Upper lobe of right lung (tissue), 1 donor: ENCODE measurements at places on chromosomes 1 and 21. TPM values are rescaled to one million over a fixed set of nuclear protein-coding genes. Genes with fewer than 3 reads are reported as not detected.

- no peaks in the 10 kb centered on the region for H3K36me3 ChIP-seq
- H3K4me1 ChIP-seq: peaks cover 11% of the 10 kb centered on the region
- H3K4me3 ChIP-seq: no peak overlapping the region
- no peak overlapping the region for H3K27ac ChIP-seq
- no peaks in the 10 kb centered on the region for H3K27me3 ChIP-seq
Measured at GRCh38 chr1:172938681-172939080, 112.1 kb downstream of the TNFSF18 start.

GRCh38 chr1:37841652-37842051 is 17.7 kb downstream of the MTF1 start:
- H3K27ac ChIP-seq: no peak overlapping the region
- H3K36me3 ChIP-seq: peaks cover 37% of the 10 kb centered on the region
- H3K27me3 ChIP-seq: no peaks in the 10 kb centered on the region
- peaks cover 10% of the 10 kb centered on the region for H3K4me1 ChIP-seq
- DNase-seq: no peak

DNA sequence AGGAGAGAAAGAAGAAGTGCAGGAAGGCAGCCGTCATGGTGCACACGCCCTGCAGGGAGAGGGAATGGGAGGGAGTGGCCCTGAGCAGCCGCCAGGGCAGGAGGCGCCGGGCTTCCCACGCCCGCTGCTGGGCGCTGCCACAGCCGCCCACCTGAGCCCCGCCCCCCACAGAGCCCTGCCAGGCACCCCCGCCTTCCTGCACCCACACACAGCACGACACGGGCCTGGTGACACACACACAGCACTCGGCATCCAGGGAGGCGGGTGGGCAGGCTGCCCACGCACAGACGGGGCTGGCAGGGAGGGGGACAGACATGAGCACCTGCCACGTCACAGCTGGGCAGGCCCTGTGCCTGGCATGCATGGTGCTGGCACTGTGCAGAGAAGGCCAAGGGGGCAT is 27.5 kb downstream of the ADGRB2 start:
- no peaks in the 10 kb centered on the region for H3K27me3 ChIP-seq
- no peaks in the 10 kb centered on the region for H3K4me1 ChIP-seq
- no peaks in the 10 kb centered on the region for H3K36me3 ChIP-seq
- no peak for DNase-seq
- H3K4me3 ChIP-seq: no peak overlapping the region

DNA sequence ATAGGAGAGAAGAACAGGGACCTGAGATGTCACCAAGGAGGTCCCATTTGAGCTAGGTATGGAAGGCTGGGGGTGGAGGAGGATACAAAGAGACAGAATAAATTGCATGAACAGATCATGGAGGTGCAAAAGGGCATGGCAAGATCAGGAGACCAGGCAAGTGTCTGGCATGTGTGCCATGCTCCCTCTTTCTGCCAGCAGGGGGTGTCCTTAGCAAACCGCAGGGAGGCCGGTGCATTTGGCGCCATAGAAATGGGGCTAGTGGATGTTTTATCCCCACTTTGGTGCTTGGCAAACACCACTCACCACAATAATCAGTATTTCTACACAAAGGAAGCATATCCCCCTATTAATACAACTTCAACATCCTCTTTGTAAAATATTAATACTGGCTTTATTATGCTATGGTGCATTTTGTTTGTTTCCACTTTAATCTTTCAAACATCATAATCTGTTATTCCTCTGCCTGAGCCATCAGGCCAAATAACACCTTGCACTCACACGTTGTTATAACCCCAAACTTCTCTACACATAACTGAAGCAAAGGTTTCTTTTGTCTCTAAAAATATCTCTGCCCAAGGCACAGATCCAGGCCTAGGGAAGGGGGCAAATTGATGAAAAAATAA is 25.9 kb downstream of the S100A6 start:
- no peak overlapping the region for H3K4me3 ChIP-seq
- no peaks in the 10 kb centered on the region for H3K27me3 ChIP-seq
- DNase-seq: peak; percentile 77
- peaks cover 3% of the 10 kb centered on the region for H3K4me1 ChIP-seq

DNA sequence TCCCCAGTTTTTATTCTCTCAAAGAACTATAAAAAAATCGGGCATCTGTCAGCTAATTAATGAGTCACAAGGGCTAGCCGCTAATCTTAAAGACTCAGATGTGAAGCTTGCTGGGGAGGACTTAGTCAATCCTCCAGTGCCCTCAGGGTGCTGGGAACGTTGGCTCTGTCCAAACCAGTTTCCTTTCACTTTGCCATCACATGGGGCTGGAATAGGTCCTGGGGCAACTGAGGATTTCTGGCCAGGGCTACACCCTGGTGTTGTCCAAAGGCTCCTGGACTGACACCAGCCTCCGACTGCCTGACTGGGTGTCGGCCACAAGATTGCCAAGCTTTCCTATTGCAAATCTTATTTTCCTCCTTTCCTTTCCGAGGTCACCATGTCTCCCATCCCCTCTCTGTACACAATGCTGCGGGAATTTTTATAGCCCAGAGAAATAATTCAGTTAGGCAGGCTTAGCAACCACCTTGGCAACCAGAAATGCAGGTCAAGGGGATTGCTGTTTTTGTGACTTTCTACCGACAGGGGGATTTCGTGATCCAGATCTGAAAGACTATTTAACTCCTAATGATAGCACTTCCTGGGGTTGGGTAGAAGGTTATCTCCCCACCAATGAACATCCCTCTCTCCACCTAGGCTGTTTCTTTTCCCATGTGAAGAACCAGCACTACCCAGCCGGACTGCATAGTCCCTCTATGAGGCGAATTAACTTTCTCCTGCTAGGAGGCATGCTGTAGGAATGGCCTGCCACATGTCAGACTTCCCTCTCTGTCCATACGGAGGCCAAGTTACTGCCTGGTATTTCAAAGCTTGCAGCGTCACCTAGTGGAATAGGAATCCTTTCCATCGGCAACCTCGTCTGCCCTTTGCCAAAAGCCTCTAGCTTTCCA is 29.9 kb upstream of the CTBS start:
- DNase-seq: no peak
- H3K4me1 ChIP-seq: no peaks in the 10 kb centered on the region
- H3K36me3 ChIP-seq: no peaks in the 10 kb centered on the region
- no peaks in the 10 kb centered on the region for H3K27me3 ChIP-seq
- H3K27ac ChIP-seq: no peak overlapping the region

DNA sequence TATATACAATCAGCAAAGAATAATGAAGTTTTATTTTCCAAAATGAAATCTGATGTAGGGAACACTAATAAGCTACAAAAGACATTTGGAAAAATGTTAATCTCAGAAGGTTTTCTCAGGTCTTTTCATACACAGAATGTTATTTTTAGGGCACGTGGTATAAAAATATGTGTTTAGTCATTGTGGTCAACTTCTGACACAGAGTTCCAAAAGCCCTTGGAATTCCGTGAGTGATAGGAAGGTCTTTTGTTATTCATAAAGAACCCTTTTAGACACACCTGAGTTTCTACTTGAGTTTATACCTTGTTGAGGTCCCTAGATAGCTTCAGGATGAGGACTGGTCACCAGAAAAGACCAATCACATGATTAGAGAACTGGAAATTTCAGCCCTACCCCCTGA is 277.6 kb upstream of the NCAM2 start:
- DNase-seq: no peak
- no peak overlapping the region for H3K27ac ChIP-seq
- no peaks in the 10 kb centered on the region for H3K4me1 ChIP-seq
- no peaks in the 10 kb centered on the region for H3K36me3 ChIP-seq
- no peak overlapping the region for H3K4me3 ChIP-seq
- H3K27me3 ChIP-seq: no peaks in the 10 kb centered on the region

- no peaks in the 10 kb centered on the region for H3K4me1 ChIP-seq
- H3K36me3 ChIP-seq: no peaks in the 10 kb centered on the region
- no peak overlapping the region for H3K4me3 ChIP-seq
- no peak for DNase-seq
Measured at GRCh38 chr1:216958569-216958968, 235.3 kb upstream of the ESRRG start.

DNA sequence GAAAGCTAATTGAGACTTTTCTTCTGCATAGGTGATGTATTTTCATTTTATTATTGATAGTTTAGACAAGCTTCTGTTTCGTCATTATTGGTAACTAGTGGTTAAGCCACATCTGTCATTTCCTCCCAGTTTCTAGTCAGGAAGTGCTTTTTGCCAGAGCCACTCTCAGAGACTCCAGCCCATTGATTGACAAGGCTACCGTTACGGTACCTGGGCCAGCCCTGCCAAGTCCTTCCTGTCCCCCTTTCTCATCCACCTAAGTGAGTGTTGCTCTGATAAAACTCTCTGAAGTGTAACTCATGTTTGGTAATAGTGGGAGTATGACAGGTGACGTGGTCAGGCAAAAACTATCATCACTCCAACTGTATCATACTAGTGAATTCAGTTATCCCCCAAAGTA is 29.6 kb upstream of the AGL start:
- DNase-seq: no peak
- H3K36me3 ChIP-seq: no peaks in the 10 kb centered on the region
- no peak overlapping the region for H3K4me3 ChIP-seq
- H3K4me1 ChIP-seq: no peaks in the 10 kb centered on the region
- no peak overlapping the region for H3K27ac ChIP-seq
- H3K27me3 ChIP-seq: no peaks in the 10 kb centered on the region

DNA sequence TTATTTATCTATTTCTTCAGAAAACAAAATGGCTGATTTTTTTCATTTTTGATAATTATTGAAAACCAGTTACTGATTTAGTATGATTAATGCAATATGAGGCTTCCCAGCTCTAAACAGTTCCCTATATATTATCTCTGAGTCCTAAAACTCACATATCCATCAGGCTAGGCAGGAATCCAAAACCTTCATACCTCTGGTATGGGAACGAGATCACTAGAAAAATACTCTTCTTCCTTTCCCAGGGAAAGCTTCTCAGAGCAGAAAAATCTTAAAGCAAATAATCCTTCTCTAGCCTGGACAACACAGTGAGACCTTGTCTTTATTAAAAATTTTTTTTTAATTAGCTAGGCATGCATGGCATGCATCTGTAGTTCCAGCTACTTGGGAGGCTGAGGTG is 42.5 kb downstream of the KDM5B start:
- no peak for DNase-seq
- no peaks in the 10 kb centered on the region for H3K27me3 ChIP-seq
- peaks cover 71% of the 10 kb centered on the region for H3K36me3 ChIP-seq
- H3K4me3 ChIP-seq: no peak overlapping the region

DNA sequence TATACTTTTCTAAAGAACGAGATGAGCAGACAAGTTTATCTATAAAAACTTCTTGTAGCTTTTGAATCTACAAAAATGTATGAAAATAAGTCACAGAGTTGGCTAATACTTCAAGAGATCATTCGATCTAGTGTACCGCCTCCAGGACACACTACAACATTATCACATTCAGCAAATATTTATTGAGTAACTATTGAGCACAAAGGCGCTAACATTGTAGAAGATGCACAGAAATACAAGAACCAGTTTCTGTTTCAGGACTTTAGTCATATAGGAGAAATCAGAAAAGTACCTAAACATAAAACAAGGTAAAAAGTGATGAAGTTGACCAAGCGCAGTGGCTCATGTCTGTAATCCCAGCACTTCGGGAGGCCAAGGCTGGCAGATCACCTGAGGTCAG is 20.6 kb downstream of the WASF2 start:
- peaks cover 9% of the 10 kb centered on the region for H3K36me3 ChIP-seq
- peaks cover 51% of the 10 kb centered on the region for H3K4me1 ChIP-seq
- DNase-seq: no peak

- no peaks in the 10 kb centered on the region for H3K27me3 ChIP-seq
- no peak overlapping the region for H3K4me3 ChIP-seq
- no peaks in the 10 kb centered on the region for H3K36me3 ChIP-seq
- no peak for DNase-seq
Measured at GRCh38 chr1:21597753-21598152, 71.4 kb downstream of the RAP1GAP start.

DNA sequence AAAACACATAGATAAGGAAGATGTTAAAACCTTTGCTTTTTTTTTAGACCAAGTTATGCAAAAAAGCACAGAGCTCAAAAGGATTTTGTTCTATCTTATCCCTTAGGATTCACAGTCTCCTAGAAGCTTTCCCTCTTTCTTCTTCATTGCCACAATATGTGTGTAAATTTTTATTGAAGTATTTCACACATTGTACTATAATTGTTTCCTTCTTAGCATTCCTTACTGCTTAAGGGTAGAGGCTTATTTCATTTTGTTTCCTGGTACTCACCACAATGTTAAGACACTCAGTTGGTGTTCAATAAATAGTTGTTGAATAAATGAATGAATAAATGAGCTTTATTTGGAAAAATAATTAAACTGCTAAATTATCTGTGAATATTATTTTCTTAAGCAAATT is 29.9 kb upstream of the SLC19A2 start:
- no peak overlapping the region for H3K27ac ChIP-seq
- H3K4me1 ChIP-seq: no peaks in the 10 kb centered on the region
- no peak for DNase-seq
- no peaks in the 10 kb centered on the region for H3K27me3 ChIP-seq

DNA sequence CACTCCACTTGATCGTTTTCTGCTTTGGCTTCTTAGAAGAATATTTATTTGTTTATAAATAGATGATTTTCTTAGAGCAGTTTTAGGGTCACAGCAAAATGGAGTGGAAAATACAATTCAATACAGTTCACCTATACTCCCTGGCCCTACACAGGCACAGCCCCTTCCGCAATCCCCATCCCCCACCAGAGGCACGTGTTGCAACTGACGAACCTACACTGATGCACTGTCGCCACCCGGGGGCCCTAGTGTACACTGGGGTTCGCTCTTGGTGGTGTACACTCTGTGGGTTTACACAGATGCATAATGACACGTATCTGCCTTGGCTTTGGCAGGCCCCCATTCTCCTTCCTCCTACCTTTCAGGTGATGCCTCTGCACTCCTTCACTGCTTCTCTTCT is 8.0 kb downstream of the ECHDC2 start:
- no peaks in the 10 kb centered on the region for H3K36me3 ChIP-seq
- no peak overlapping the region for H3K27ac ChIP-seq
- H3K4me3 ChIP-seq: no peak overlapping the region
- DNase-seq: no peak
- H3K27me3 ChIP-seq: no peaks in the 10 kb centered on the region

- H3K27me3 ChIP-seq: no peaks in the 10 kb centered on the region
- no peaks in the 10 kb centered on the region for H3K36me3 ChIP-seq
- no peaks in the 10 kb centered on the region for H3K4me1 ChIP-seq
Measured at GRCh38 chr1:62045574-62045973, 149.1 kb upstream of the L1TD1 start.

GRCh38 chr1:231966983-231967382 is 340.4 kb downstream of the DISC1 start:
- no peaks in the 10 kb centered on the region for H3K4me1 ChIP-seq
- H3K36me3 ChIP-seq: no peaks in the 10 kb centered on the region
- no peak overlapping the region for H3K4me3 ChIP-seq
- H3K27me3 ChIP-seq: no peaks in the 10 kb centered on the region

The PGM1 gene
- total RNA-seq: 53.9 TPM

The LHX8 gene
- total RNA-seq: not detected

The ADPRS gene
- total RNA-seq: 26.9 TPM

The TMOD4 gene
- total RNA-seq: not detected

The AGMAT gene
- not detected for total RNA-seq

The TSTD1 gene
- total RNA-seq: 50.6 TPM

The FNDC5 gene
- 1.5 TPM for total RNA-seq

The AMPD1 gene
- total RNA-seq: not detected
